ENCODE measurements at places on chromosomes 1 and 21. TPM values are rescaled to one million over a fixed set of nuclear protein-coding genes. Genes with fewer than 3 reads are reported as not detected.

DNA sequence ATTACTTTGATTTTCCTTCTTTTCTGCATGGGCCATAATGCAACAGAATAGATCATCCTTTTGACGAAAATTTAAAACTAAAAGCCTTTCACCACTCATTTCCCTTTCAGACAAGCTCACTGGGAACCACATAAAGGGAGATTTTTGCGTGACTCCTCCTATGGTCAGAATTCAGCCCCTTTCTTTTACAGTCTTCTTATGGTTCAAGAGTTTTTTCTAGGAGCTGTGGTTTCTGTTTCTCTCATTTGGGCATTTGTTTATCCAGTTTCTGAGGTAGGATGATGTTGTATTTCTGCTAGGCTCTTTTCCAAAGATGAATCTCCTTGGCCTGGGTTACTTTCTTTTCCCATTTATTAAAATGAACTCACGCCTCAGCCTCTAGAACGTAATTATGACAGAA is 16.9 kb downstream of the RGS1 start:
- no peak for DNase-seq

DNA sequence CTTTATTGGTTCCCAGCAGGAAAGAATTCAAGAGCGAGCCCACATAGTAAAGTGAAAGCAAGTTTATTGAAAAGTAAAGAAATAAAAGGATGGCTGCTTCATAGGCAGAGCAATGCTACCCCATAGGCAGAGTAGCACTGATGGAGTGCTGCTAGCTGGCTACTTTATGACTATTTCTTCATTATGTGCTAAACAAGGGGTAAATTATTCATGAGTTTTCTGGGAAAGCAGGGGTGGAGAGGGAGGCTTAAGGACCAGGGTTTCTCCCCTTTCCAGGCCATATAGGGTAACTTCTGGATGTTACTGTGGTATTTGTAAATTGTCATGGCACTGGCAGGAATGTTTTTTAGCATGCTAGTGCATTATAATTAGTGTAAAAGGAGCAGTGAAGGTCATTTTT is 1271.4 kb downstream of the KCNT2 start:
- no peak for DNase-seq

DNA sequence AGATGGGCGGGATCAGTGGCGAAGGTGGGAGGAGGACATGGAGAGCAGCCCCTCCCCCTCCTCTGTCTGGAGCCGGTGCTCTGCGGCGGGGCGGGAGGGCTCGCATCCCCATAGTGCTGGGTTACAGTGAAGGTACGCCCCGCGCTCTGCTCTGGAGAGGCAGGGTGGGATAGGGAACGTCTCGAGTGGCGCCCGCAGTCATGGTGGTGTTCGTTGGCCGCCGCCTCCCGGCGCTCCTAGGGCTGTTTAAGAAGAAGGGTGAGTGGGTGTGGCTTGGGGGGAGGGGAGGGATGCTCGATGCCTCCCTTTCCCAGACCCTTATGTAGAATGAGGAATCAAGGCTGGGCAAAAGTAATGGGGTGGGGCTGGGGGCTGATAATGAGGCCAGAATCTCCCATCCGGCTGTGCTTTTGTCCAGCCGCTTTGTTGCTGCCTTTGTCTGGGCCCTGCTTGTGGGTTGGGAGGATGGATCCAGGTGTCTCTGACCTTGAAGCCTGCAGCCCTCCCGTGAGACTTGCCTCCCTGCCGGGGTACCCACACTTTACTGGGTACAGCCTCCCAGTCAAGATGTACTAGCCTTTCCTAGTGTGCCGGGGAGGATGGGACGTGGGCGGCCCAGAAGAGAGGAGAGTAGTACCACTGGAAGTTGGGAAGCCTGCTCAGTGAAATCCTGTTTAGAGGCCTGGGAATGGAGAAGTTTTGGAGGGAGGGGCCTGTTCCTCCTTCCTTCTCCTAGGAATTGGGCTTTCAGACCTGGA is 51.4 kb downstream of the YARS1 start:
- no peak for DNase-seq

DNA sequence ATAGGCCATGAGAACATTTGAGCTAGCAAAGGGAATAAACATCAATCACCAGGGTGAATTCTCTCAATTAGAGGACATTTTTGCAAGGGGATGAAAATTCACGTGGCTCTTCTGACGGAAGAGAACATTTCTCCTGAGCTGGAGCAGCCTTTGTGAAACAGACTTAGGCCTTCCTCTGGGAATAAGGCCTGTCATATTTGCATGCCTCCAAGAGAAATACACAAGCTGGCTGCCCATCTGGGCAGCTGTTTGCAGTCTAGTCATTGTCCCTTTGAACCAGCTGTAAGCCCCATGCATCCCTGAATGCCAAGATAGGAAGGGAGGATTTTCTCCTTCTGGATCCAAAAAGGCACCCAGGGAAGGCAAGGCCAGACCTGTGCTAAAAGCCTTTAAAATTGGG is 5.5 kb downstream of the LEMD1 start:
- no peak for DNase-seq

DNA sequence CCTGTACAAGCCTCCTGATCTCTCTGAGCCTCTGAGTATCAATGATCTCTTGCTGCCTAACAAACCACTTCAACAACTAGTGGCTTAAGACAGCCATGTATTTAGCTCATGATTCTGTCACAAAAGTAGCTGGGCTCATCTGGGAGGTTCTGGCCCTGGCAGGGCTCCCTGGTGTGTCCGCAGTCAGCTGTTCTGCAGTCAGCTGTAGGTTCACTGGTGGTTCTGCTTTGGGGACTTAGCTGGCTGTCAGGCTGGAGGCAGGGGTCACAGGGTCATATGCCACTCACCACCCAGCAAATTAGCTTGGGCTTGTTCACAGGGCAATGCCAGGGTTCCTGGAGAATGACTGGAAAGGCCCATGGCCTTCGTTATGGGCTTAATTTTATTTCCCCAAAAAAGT is 64.8 kb downstream of the DISP3 start:
- no peak for DNase-seq

- no peak for DNase-seq
These were observed 31.6 kb downstream of the RGS5 start for GRCh38 chr1:163170975-163171676.

GRCh38 chr1:9886092-9886742 is 23.9 kb downstream of the CTNNBIP1 start:
- DNase-seq, result no peak

- DNase-seq, result no peak
These were observed 40.5 kb downstream of the CHD1L start for GRCh38 chr1:147283011-147283410.

GRCh38 chr1:232596666-232597303 is 33.1 kb downstream of the SIPA1L2 start:
- no peak for DNase-seq

The EPHB2 gene
- 9.0 TPM for total RNA-seq

The CELA2B gene
- total RNA-seq, result not detected

The RBP7 gene
- 54.3 TPM for total RNA-seq

The LGR6 gene
- not detected for total RNA-seq

The PWP2 gene
- 22.0 TPM for total RNA-seq

The NHLH1 gene
- total RNA-seq, result not detected

The HUNK gene
- total RNA-seq, result 0.20 TPM

The DIO1 gene
- total RNA-seq, result not detected
